NT2/D1 (cell line): ENCODE measurements at places on chromosomes 3 and 15.
A peak's percentile ranks its signal among the peaks of the same experiment; 100 is the strongest.

DNA sequence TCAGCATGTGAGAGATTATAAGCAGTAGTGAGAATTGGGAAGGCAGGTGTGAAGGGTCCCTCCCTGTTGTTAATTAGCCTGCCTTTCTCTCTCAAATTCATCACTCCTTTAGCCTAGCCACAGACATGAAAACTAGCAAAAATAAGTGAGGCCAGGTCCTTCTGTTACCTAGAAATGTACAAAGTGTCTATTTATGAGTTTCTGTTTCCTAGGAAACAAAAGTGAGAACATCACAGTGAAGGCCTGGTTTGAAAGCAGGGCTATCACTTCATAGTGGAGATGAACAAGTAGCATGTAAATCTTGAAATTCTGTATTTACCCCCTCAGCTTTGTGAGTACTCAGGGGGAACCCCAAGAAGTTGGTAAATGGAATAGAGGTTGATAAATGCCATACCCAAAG, 78.2 kb upstream of the UMPS start:
- no peak for DNase-seq

DNA sequence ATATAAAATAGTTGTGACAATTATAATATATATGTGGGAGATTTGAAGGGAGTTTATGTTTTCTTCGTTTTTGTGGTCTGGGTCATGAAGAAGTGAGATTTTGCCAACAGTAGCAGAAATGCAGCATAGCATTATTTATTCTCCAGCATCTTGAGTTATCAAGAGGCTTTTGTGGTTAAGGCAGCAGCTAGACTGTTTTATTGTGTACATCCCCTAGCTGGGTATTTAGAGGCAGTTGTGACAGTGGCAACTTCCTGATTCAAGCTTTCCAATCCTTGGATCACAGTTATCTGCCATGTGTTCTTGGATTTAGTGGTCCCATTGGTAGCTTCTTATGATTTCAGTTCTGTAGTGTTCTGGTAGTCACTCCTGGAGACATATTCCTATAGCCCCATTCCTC, 29.0 kb downstream of the ARIH1 start:
- DNase-seq = no peak

DNA sequence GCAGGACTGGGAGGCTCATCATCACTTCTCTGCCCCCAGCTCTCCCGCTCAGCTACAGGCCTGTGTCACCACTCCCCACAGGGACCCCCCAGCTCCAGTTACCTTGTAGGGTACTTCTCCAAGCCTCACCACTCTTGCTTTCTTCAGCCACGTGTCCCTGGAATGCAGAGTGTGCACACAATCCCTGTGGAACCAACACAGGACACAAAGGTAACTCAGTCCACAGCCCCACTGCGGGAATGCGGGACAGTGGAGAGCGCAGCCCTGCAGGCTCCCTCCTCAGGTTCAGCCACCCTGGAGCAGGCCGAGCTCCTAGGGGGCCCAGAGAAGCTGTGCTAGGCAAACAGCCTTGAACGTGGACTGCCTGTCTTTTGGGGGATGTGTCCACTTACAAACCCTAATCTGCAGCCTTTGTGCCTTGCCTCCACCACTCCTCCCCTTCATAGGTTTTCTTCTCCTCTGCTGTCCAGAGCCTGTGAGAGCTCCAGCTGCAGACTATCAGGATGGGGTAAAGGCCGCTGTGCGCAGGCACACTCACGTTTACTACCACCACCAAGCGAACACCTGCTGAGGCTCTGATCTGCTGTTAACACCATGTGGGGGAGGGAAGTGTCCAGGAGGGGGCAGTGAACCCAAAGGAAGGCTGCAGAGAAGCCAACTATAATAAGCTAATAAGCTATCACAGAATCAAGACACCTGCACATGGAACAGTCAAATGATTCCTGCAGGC, 26.0 kb downstream of the XPC start:
- DNase-seq = no peak

GRCh38 chr3:56593455-56594158, 36.6 kb downstream of the CCDC66 start:
- no peak for DNase-seq

- no peak for DNase-seq
Observed at GRCh38 chr3:176375519-176375918, 821.8 kb downstream of the TBL1XR1 start.

DNA sequence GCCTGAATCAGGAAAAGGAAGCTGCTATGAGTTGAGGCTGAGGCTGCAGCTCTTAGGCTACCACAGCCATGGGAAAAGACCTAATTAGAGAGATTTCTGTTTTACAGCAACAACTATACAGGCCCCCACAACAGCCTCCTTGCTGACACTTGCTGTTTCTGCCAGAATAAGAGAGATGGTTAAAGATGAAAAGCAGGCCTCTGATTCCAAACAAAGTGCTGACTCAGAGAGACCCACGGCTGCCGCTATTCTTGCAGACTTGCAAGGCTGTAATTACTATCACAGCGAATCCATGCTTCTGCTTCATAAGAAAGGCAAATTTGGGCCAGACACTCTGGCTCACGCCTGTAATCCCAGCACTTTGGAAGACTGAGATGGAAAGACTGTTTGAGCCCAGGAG, 41.8 kb downstream of the MCF2L2 start:
- no peak for DNase-seq

- DNase-seq = no peak
Observed at GRCh38 chr15:69891070-69891536, 206.6 kb downstream of the TLE3 start.

- DNase-seq = no peak
Observed at GRCh38 chr3:70531063-70531657, 218.7 kb upstream of the MDFIC2 start.

- DNase-seq = no peak
Observed at GRCh38 chr3:30004481-30004880, 601.9 kb upstream of the TGFBR2 start.

DNA sequence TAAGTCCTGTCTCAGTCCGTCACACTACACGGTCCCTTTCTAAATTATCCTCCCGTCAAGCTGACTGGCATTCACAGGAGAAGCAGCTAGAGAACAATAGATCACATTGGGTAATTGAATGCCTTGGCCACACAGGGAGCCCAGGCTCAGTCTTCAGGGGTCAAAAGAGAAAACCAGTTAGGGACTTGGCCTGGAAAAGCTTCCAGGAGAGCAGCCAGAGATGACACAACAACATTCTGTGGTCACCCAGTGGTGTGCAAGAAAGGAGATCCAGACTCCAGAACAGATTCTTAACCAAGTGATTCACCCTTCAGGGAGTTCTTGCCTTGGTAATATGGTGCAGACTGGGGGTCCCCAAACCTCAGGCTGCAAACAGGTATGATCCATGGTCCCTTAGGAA, 15.9 kb downstream of the ARHGAP31 start:
- no peak for DNase-seq

DNA sequence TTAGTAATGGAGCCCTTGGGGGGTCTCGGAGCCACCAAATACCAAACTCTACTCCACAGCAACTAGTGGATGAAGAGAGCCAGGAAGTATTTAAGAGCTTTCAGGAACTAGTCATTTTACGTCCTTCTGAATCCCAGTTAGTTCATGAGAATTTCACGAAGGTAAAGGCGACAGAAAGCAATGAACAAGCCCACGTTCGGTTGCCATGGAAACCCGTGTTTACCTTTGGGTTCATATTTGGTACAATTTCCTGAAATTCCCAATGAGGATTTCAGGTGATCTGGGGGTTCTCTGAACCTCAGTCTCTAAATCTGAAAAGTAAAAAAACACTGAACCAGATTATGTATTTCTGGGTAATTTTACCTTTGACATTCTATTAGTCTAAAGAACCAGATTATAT, 93.0 kb downstream of the BDH1 start:
- no peak for DNase-seq

GRCh38 chr15:48936666-48937065, 27.1 kb downstream of the SHC4 start:
- DNase-seq = no peak

GRCh38 chr3:23644676-23645075, 161.1 kb upstream of the UBE2E1 start:
- peak; percentile 73 for DNase-seq

- DNase-seq = no peak
Observed at GRCh38 chr3:128276577-128277183, 123.4 kb downstream of the EEFSEC start.

DNA sequence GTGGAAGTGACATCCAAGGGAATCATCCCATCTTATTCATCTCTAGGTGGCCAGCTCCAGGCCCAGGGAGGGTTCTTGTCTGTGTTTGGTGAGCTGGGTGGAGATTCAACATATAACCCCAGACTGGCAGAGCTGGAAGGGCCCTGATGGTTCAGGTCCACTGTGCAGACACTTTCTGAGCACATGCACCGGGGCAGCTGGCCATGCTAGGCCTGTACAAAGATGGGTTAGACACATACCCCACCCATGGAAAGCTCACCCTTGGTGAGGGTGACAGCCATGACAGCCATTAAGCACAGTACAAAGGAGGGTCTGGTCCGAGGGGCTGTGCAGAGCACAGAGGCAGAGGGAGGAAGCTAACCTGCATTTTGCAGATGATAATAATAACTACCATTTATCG, 100.4 kb downstream of the CORO2B start:
- DNase-seq = no peak

DNA sequence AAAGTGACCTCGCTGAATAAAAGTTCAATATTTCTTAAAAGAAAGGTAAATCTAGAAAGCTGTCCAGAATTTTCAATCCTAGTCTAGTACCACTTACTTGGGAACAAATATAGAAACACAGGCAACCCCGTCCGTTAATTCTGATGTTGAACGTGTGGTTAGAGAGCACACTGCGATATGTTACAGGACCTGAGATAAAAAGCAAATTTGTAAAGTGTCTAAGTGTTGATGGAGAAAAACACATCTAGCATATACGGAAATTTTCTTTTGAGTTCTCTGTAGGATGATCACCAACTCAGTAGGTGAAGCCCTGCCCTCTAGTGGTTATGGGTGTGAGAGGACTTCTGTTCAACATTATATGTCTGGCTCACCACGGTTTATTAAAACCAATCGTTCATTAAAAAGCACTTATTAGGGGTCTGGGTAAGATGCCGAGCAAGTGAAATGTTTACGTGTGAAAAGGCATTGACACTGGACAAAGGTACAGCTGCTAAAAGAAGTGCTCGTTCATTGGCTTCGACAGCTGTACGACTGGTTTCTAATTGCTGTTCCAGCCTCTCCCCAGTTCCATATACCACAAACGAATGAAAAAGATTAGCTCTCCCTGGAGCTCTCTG, 1.0 kb upstream of the ATP2C1 start:
- peak; percentile 63 for DNase-seq

DNA sequence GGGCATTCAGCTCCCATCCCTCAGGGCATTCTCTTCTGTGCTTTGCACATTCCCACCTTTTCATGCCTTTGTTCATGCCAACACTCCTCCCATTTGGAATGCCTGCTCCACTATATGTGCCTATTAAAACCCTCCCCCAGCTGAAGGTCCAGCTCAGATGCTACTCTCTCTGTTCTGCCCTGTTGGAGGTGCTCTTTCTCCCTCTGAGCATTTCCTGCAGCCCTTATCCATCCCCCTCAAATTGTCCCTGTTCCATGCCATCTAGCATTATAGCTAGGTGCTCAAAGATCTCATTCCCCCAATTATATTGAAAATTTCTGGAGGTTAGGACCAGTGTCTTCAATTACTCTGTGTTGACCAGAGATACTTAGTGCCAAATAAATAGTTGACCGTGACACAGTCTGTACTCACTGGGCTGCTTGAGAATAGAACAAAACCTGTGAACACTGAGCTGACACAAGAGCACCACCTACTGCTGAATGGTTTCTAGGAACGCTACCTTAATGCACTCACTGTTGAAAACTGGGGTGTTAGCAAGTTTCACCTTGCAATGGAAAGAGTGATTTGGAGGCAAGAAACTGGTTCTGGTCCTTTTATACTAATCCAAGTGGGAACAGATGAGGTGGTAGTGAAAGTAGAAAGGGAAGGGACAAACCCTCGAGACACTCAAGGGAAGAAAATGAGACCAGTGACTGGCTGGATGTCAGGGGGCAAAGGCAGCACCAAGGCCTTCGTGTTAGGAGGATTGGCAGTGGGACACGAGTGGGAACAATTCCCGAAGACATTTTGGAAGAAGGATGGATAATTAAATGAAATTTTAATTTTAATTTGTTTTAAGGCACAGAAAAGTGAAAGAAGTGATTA, 289.8 kb upstream of the ROPN1 start:
- peak; percentile 57 for DNase-seq

- DNase-seq = no peak
Observed at GRCh38 chr3:177596248-177596815, 399.1 kb upstream of the TBL1XR1 start.

DNA sequence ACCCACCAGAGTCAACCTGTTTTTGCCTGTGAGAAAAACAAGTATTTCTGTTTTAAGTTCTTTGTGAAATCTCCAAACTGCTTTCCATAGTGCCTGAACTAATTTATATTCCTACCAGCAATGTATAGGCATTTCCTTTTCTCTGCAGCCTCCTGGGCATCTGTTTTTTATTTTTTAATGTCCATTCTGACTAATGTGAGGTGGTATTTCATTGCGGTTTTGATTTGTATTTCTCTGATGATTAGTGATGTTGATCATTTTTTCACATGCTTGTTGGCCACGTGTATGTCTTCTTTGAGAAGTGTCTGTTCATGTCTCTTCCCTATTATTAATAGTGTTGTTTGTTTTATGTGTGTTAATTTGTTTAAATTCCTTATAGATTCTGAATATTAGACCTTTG, 820.5 kb downstream of the MCTP2 start:
- DNase-seq = no peak

GRCh38 chr3:177050501-177051237, 146.6 kb downstream of the TBL1XR1 start:
- DNase-seq = no peak

GRCh38 chr15:33234020-33234461, 39.5 kb upstream of the FMN1 start:
- DNase-seq = no peak

GRCh38 chr3:50559702-50560101, 7.8 kb downstream of the C3orf18 start:
- DNase-seq = no peak

DNA sequence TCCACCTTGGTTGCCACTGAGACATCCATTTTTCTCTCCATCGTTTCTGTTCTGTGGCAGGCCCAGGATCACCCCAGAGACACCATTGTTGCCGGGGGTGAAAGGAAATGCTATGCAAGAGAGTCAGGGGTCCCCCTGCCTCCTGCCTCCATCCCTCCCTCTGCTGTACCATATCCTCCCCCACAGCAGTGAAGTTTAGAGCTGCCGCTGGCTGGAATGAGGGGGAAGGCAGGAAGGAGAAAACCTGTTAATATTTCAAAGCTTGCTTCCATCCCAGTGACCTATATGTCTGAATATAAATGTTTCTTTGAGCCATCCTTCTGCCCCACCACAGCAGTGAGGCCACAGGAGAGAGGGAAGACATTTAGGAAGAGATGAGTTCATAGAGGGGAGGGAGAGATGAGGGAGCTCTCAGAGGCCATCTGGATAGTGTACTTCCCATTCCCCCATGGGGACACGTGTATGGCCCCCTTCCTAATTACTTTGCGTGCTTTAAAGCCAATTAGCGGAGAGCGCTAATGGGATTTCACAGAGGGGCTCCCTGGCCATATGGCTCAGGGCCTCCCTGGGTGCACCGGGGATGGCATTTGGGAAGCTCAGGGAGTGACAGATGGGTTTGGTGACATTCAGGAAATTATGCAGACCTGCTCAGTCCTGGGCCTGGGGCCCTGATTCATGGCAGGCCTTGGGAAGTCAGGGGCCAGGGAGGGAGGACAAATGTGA, 40.4 kb upstream of the CHRNB4 start:
- no peak for DNase-seq

GRCh38 chr3:63352008-63352279, 73.8 kb downstream of the SYNPR start:
- no peak for DNase-seq

GRCh38 chr3:186216900-186217819, 108.3 kb upstream of the ETV5 start:
- no peak for DNase-seq
